Heart right ventricle (tissue), 16 donors: ENCODE measurements at places on chromosomes 3 and 15. TPM values are rescaled to one million over a fixed set of nuclear protein-coding genes. Genes with fewer than 3 reads are reported as not detected.

The AADACL2 gene
- not detected for total RNA-seq

The LIPC gene
- total RNA-seq, result 0.66 TPM

GRCh38 chr3:61649381-61650170, 88.2 kb downstream of the PTPRG start:
- DNase-seq, result no peak

- no peak for DNase-seq
These were observed 199.2 kb upstream of the TPM1 start for GRCh38 chr15:62843311-62843710.

GRCh38 chr3:184682671-184683070, 29.2 kb downstream of the MAGEF1 start:
- DNase-seq, result no peak

DNA sequence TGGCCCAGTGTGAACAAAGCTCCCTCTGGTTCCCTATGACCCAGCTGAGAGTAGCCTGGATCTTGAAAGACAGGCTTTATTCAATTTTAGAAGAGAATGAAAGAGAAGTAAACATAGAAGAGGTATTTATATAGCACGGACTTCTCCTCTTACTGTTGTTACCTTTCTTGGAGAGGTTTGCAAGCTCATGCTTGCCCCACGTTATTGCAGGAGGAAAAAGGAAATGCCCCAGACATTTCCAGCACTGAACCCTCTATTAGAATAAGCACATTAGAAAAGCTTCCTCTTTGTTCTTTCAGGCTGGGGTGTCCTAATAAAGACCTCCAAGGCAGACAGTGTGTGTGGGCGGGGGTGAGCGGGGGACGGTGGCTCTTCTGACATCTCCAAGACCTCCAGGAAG, 98.7 kb upstream of the AGBL1 start:
- DNase-seq, result no peak

- no peak for DNase-seq
These were observed 39.6 kb downstream of the TLE3 start for GRCh38 chr15:70057931-70058641.

DNA sequence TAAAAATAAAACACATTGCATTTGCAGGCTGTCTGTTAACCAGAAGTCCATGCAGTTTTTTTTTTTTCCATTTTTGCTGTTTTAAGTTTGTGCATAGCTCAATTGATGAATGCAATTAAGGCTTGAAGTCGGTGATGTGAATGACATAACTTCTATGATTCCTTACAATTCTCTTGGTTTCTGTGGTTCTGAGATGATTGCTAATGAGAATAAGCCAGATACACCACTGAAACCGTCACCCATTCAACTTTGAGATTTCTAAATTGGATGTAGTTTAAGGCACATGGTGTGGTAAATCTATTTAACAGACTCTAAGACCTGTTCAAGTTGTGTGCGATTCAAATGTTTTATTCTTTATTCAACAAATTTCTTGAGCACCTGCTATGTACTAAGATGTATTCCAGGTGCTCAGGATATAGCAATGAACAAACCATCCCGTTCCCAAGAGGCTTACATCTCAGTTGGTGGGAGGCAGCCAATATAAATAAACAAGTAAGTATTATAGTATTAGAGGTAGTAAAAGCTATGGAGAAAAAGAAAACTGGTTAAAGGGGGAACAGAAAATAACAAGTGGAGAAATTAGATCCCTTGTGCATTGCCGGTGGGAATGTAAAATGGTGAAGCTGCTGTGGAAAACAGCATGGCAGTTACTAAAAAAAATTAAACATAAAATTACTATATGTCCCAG, 4.0 kb downstream of the ITPR1 start:
- no peak for DNase-seq

GRCh38 chr3:158260392-158260791, 150.5 kb downstream of the RSRC1 start:
- DNase-seq, result no peak

The BFSP2 gene
- not detected for total RNA-seq

- DNase-seq, result no peak
These were observed 60.5 kb downstream of the MYO1E start for GRCh38 chr15:59312205-59312604.

DNA sequence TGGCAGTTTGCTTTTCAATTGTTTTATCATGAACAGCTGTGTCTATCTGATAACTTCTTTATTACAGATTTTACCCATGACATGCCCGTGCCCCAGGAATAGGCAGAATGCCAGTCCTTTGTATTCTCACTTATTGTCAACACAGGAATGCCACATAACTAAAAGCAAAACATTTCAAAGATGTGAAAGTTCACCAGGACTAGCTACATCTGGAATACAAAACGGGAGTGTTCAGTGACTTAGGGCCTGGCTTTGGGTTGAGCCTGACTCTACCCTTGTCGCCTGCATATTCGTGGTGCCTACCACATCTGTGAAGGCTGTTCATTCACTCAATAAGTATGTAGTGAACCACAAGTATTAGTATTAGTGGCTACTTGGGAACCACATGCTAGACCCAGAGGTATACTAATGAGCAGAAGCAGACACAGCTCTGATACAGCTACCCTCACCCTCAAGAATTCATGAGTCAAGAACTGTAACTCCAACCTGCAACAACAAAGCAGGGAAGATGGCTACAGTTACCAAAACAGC, 2.9 kb downstream of the TNFSF10 start:
- no peak for DNase-seq

The IL17RD gene
- total RNA-seq, result 3.7 TPM

- DNase-seq, result no peak
These were observed 6.3 kb downstream of the CLK3 start for GRCh38 chr15:74621936-74622335.

GRCh38 chr3:128497305-128498126, 4.5 kb upstream of the GATA2 start:
- DNase-seq, result peak; percentile 78

DNA sequence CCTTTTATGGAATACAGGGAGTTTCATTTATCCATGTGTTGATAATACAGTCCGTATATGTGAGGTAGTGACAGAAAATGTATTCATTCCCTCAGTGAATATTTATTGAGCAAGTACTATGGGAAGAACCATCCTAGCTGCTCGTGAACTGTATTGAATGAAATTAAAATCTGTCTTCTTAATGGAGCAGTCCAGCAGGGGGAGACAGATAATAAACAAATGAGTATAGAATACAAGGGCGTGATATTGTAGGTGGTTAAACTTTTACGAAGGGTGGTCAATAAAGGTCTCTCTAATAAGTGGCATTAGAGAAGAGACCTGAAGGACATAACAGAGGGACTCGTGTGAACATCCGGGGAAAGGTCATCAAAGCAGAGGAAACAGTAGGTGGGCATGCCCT, 62.7 kb upstream of the OSTN start:
- DNase-seq, result no peak
